ENCODE measurements at places on chromosomes 2 and 18. TPM values are rescaled to one million over a fixed set of nuclear protein-coding genes. Genes with fewer than 3 reads are reported as not detected.

HADHB gene
- total RNA-seq = 1,332 TPM

HAAO gene
- total RNA-seq = 2.3 TPM

E2F6 gene
- total RNA-seq = 12.8 TPM

RUFY4 gene
- total RNA-seq = not detected

TGFBRAP1 gene
- total RNA-seq = 9.7 TPM

ARHGAP25 gene
- total RNA-seq = 5.3 TPM

DCDC2C gene
- total RNA-seq = not detected

ZNF804A gene
- not detected for total RNA-seq

IL36A gene
- not detected for total RNA-seq

GRCh38 chr2:140600116-140600515, 1530.7 kb downstream of the LRP1B start:
- no peak for DNase-seq

DNA sequence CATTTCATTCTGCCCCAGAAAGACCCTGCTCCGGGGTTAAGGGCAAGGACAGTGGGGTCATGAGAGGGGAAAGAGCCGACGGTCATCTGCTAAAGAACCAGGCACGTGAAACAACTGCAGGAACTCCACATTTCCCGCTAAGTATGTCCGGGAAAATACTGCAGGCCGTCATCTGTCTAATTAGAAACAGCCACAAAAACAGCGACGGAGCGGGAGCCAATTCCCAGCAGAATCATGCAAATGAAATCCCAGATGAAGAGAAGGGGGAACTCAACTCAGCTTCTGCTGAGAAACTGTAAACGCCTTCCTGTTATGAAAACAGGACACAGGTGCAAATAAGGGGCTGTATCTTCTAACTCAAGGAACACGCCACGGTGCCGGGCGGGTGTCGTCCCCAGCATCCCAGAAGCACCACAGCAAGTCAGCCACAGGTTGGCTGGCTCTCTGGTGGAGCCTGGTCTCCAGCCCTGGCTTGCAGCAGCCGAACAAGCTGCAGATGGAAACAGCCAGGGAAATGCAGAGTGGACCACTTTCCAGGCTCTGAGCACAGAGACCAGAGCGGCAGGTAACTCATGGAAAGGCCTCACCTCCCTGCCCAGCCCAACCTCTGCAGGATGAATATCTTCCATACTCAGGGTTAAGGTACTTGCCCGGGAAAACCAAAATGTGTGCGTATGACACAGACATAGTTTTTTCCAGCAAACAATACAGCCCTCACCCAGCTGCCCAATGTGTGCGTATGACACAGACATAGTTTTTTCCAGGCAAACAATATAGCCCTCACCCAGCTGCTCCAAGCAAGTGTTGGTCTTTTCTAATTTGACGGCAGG, 28.9 kb downstream of the PXDN start:
- DNase-seq = no peak

DNA sequence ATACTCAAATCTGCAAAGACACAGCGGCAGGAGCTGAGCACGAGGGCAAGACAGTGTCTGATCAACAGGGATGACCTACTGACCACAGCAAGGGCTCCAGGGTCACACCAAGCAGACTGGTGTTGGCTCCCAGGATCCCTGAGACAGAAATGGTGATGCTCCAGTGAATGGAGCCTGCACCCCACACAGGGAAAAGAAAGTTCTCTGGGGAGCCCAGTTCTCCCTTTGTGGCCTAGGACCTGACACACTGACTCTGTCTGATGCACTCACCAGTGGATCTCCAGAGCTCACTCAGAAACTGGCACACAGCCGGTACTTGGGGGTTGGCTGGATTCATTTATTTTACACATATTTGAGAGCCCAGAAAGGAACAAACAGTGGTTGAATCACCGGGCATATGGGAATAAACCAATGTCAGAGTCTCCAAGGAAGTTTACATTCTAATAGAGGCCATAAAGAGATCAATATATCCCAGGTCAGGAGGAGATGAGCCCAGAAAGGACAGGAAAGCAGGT, 215.6 kb upstream of the ARL4C start:
- no peak for DNase-seq

DNA sequence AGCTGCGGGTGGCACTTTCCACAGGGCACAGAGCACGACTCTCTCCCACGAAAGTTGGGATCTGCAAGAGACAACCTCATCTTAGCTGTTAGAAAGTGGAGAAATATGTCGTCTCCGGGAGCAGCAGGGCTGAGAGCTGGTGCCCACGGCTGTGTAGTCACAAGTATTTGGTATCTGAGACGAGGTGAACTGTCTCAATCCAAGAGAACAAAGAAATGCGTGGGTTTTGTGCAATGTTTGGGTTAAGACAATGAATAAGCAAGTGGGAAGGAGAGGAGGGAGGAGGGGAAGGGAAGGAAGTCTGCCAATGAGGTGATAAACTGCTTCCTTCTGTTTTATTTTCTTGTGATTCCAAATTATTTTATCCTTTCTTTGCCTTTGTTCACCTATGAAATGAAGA, 18.0 kb downstream of the DYTN start:
- DNase-seq = no peak

DNA sequence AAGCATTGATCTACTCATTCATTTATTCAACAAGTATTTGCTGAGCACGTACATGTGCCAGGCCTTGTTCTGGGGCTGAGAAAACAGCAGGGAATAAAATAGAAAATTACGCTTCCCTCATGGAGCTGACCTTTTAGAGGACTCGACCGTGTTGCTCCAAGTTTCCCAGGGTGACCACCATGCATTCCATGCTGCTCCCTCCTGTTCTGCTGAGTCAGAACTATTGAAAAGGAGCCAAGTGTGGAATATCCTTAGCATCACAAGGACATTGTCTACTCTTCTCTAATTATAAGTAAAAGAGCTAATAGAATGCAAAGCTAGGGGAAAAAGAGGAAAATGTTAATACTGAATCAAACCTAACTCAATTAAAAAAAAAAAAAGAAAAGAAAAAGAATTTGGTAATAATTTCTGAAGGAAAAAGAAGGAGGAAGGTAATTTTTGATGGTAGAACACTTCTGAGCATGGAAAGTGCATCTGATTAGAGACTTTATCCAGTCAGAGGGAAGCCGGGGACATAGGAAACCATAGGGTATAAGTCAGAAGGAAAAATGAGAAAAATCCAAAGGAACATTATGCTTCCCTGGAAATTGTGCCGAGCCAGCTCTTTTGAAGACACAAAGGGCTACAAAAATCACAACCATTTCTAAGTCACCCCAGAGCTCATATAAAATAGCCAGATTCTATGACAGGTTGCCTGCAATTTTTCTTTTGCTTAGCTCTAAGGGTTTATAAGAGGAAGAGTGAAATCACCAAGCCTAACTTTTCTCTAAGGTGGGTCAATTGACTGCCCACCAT, 339.4 kb downstream of the RND3 start:
- DNase-seq = no peak

DNA sequence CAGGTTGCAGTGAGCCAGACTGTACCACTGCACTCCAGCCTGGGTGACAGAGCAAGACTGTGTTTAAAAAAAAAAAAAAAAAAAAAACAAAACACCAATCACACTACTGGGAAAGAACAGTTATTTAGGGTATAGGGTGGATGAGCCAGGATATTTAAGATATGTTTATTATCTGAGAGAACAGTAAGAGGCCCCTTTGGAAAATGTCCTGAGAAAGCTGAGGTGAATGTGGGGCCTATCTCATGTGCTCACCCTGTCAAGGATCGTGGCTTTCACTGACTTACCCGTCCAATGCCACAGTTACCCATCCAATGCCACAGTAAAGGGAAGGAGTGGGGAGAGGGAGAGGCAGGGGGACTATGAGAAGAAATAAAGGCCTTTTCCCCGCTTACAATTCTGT, 19.9 kb upstream of the ENOSF1 start:
- no peak for DNase-seq

DNA sequence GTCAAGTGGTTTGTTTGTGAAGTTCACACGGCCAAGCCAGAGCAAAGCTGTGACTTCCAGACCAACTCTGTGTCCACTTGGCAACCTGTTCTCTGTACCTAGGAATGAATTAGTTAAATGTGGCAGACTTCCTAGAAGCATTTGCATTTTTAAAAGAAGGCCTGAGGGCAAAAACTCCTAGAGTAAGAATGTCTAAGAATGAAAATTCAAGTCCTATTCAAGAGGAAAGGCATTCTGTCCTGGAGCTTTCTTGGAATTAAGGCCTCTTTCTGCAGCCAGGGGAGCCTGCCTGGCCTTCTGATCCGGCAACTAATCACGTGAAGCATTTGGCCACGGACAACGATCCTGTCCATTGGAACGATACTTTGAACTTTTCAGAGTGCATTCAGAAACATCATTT, 155.0 kb downstream of the SETBP1 start:
- DNase-seq = no peak

DNA sequence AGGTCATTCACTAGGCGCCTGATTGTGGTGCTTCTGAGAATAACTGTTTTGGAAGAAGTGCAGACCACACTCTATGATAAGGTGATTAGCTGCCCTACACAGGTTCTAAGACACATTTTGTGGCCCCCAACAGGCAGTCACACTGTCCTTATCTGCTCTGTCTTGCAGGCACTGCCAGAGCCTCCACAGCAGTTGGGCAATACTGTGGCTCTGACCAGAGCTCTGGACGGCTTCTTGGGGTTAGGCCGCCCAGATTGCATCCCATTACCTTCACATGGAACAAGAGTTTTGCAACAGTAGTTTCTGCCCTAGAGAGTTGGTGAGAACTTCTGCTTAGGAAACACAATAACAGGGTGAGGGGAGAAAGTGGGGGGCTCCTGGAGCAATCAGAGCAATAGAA, 22.7 kb downstream of the RUFY4 start:
- no peak for DNase-seq

GRCh38 chr18:21257386-21257785, 15.4 kb downstream of the GREB1L start:
- no peak for DNase-seq

- no peak for DNase-seq
These were observed 13.1 kb upstream of the NAB1 start for GRCh38 chr2:190635781-190636180.

- DNase-seq = no peak
These were observed 39.3 kb upstream of the SH3RF3 start for GRCh38 chr2:109089602-109090300.

DNA sequence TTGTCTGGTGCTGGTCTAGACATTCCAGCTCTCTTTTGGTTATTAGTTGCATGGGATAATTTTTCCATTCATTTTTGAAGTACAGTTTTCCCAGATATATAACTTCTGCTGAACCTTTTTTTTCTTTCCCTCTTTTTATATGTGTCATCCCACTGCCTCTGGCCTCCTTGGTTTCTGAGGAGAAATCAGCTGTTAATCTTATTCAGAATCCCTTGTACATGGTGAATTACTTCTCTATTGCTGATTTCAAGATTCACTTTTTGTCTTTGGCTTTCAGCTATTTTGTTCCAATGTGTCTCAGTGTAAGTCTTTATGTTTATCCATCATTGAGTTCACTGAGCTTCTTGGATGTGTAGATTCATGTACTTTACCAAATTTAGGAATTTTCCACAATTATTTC, 99.7 kb downstream of the ARHGEF4 start:
- DNase-seq = no peak

DNA sequence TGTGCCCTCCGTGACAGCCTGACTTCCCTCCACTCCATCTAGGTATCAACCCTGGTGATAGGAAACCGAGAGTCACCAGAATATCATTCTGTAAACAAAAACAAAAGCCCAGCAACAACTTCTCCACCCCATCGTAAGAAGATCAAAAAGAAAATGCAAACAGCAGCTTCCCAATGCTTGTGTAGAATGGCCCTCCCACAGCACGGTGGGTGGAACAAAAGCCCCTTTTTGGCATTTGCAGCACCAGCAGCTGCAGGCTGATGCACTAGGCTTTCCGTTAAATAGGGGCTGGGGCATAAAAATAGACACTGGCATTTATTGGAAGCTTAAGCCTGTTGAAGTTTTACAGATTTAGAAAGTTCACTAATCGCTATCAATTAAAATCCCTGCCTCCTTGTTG, 513.0 kb downstream of the GALR1 start:
- DNase-seq = no peak

DNA sequence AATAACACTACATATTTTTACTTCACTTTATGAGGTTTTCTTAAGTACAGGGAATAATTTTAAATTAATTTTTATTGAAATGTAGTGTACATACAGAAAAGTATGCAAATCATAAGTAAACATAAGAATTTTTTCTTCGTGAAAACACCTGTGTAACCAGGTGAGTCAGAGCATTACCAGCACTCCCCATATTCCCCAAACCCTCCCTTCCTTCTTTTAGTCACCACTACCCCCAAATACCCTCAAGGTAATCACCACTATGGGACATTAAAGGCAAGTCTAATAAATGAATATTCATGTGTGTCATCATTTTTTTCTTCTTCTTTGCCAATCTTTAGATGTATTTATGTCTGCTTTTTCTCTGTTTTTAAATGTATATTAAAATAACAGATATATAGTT, 139.9 kb upstream of the LTBP1 start:
- no peak for DNase-seq

- DNase-seq = no peak
These were observed 104.8 kb downstream of the ARL4C start for GRCh38 chr2:234392041-234392615.

DNA sequence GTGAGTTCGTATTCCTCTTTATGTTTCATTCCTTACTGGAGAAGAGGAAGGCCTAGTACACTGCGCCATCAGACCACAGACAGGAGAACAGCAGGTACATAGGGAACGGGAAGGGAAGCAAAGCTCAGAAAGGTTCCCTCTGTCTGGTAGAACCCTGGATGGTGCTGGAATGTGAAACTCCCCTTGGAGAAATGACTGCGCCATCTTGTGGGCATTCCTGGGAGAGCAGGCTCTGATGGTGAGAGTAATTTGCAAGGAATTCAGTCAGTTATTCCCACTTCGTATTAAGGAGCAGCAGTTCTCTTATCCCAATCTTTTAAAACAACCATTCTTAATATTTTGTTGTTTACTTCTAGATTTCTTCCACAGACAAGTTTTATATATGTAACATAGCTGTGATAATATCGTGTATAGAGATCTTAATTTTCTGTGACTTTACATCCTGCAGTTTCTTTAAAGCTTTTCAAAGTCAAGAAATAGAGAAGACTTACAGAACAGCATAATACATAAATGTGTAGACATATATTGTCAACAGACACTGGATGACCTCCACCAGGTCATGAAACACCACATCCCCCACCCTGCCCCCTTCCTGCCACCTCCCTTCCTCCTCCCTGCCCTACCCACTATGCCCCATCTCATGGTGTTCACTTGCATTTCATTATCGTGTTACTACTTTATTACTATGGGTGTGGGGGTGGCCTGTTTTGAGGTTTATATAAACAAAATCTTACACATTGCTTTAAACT, 83.9 kb downstream of the ARHGEF4 start:
- DNase-seq = peak; percentile 51

DNA sequence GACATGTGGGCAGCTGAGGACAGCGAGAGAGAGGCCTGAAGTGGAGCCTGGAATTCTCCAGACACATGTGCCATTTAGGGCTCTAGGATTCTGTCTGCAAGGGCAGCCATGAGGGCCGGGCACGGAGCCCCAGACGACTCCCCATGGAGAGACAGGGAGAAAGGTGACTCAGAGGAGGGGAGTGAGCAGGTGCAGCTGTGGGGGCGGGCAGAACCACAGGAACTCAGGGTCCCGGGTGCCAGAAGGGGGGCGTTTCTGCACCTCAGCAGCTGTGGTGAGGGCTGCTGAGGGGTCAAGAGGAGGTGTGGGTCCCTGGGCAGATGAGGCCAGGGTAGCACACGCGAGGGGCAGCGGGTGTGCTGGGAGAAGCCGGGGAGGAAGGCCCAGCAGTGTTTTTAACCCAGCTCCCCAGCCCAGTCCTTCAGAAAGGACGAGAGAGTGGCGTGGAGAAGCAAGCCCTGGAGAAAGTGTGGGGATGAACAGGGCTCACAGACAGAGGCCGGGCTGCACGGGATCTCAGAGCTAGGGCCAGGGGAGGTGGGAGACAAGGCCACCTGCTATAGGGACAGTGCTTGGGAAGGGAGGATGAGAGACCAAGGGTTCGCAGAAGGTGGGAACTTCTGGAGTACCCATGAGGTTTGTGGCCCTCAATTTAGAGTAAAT, 7.6 kb downstream of the GPR17 start:
- DNase-seq = peak; percentile 17

All from left ventricle myocardium inferior (tissue), 1 donor.